ENCODE measurements at places on chromosomes 4 and X.

GRCh38 chrX:153746359-153746758, 17.7 kb upstream of the PLXNB3 start:
- DNase-seq = no peak

DNA sequence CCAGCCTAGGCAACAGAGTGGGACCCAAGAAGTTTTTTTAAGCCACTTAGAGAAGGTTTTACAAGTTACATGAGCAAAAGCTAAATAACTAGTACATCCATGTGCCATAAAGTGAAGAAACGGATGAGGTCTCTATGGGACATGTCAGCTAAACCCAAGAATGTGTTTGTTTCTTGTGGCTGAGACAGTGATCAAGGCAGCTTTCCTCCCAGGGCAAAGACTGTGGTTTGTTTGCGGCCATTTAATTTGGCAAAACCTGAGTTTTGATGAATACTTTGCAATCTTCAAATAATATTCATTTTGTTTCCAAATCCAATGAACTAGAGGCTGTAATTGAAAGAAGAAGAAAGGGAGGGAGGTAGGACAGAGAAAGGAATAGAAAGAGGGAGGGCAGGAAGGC, 44.9 kb upstream of the SLC2A9 start:
- no peak for DNase-seq

- no peak for DNase-seq
Observed at GRCh38 chr4:144955104-144955503, 142.9 kb downstream of the ANAPC10 start.

DNA sequence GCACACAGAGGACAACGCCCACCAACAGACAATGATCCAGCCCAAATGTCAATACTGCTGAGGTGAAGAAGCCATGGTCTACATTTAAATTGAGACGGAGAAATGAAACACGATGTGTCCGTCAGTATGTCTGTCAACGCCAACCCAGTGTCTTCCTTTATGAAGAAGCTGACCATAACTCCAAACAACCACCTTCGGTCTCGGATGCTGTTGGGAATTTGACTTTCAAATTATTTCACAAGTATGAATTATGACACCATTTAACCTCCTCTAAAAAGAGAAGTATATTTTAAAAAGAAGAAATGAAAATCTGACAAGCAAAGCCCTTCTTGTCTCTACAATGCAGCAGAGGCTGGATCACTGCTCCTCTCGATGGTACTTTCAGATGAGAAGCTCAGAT, 123.7 kb upstream of the MAP3K15 start:
- no peak for DNase-seq

- DNase-seq = no peak
Observed at GRCh38 chrX:13223868-13224567, 95.8 kb downstream of the ATXN3L start.

DNA sequence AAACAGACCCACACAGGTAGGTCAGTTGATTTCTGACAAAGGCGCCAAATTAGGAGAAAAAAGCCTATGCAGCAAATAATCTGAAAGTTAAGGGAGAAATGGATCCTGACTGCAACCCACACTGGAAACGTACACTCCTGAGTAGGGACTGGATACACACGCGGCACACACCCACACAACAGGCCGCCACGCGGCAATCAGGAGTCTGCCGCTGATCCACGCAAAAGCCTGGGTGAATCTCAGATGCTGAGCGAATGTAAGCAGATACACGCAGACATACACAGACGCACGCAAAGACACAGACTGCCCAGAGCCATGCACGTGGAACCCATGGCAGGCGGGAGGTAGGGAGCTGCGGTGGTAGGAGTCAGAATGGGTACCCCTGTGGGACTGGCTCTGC, 21.7 kb downstream of the LRPAP1 start:
- DNase-seq = no peak

DNA sequence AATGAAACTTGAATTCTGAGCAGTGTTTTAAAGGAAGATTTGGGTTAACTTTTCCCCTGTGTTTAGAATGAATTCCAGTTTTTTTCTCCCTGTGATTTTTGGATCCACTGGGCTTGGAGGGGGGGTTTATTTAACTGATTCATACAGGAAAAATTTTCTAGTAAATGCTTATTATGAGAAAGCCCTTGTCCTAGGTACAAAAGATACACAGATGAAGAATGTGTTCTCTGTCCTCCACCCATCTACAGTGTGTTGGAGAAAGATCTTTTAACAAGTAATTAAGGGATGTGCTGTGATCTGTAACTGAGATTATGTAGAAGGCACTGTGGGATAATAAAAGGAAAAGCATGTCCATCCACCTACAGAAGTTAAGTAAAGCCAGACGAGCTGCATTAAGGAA, 103.9 kb downstream of the STIM2 start:
- no peak for DNase-seq

- DNase-seq = no peak
Observed at GRCh38 chrX:114924856-114925255, 92.6 kb downstream of the IL13RA2 start.

DNA sequence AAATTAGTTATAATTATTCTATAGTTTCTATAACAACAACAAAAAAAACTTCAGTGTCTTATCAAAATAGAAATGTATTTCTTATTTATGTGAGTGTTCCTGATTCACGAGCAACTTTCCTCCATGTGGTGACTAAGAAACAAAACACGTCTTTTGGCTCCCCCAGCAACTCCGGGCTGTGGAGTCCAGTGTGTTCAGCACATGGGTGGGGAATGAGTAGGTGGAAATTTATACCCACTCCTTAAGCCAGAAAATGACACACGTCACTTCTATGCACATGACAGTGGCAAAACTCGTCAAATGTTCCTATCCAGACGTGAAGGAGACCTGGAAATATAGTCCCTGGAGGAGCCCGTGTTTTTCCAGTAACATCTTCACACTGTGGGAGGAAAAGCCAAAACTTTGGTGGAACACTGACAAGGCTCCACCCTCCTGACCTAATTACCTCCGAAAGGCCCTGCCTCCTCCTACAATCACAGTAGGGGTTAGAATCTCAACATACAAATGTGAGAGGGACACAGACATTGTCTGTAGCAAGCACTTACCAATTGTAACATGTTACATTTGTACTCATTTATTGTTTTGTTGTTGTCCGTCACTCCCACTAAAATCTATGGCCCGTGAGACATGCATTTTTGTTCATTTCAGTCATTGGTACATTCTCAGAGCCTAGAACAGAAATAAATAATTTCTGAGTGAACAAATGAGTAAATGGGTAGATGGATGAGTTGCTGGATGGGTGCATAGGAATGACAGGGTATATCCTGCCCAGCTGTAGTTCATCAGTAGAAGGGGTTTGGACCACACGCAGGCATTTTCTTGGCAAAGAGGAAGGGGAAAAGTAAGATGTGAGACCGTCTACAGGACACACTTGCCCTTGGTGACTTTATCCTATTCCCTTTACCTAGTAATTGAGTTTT, 605.8 kb upstream of the TENM3 start:
- no peak for DNase-seq

- no peak for DNase-seq
Observed at GRCh38 chr4:118756958-118757357, 71.8 kb downstream of the METTL14 start.

GRCh38 chr4:184315675-184316359, 98.1 kb upstream of the ENPP6 start:
- no peak for DNase-seq

DNA sequence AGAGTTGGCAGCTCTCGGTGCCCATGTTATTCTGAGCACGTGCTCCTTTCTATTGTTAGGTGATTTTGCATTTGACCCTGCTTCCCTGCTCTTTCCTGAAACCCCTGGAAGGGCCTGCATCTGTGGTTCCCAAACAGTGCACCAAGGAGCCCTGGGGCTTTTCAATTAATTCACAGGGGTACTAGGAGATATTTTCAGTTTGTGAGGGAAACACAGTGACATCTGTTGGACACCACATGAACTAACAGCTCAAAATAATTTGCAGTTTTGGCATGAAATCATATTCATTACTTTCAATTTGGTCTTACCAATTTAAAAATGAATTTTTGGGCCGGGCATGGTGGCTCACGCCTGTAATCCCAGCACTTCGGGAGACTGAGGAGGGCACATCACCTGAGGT, 156.6 kb downstream of the GATB start:
- DNase-seq = no peak

DNA sequence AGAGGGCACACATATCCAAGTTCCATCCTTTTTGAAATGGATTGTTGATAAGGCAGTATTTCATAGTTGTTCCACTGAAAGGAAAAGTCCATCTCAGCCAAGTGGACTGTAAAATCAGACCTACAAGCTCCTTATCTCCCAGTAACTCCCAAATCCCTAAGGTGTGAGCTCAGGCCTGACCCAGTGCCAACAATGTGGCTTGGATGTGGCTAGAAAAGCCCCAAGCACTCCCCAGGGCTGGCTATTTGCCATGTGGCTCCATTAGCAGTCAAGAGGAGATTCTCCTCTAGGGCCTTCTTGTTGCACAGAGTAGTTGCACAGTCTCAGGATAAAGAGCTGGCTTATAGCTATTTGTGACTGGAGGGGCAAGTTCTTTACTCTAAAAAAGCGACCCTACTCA, 25.0 kb upstream of the DGKK start:
- no peak for DNase-seq

- DNase-seq = no peak
Observed at GRCh38 chr4:181662383-181662782, 580.8 kb upstream of the TENM3 start.

All from cerebellar nuclear complex (tissue), 1 donor.